Common myeloid progenitor, CD34-positive (primary cell): ENCODE measurements at places on chromosomes 5 and 9.
A peak's percentile ranks its signal among the peaks of the same experiment; 100 is the strongest.

DNA sequence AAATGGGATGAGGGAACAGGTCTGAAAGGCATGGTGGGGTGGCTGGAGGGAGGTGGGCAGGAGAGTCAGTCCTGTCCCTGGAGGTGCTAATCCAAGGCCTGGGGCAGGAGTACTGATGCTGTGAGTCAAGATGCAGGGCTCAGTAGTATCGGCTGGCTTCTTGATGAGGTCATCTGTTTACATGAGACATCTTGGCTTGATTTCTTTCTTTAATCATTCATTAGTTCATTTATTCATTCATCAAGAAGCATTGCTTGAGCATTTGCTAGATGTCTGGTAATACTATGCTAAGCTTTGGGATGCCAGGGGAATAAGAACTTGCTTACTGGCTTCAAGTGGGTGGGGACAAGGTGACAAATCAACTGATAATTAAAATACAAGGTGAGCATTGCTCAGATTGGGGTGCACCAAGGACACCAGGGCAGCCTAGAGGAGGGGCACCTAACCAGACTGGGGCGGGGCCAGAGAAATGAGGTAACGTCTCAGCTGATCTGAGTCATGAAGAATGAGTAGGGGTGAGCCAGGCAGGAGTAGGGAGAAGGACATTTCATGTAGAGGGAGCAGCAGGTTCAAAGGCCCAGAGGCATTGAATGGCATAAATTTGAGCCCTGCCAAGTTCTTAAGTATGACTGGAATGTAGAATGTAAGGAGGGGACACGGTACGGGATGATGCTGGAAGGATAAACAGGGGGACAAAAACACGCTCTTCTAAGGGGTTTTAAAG, 88.8 kb downstream of the EGFLAM start:
- H3K4me3 ChIP-seq, result no peak overlapping the region
- no peak for DNase-seq
- H3K4me1 ChIP-seq, result no peaks in the 10 kb centered on the region
- H3K27me3 ChIP-seq, result no peaks in the 10 kb centered on the region
- no peak overlapping the region for H3K27ac ChIP-seq

- H3K36me3 ChIP-seq, result no peaks in the 10 kb centered on the region
- peak; percentile 33 for DNase-seq
- no peaks in the 10 kb centered on the region for H3K27me3 ChIP-seq
- H3K27ac ChIP-seq, result no peak overlapping the region
- H3K4me3 ChIP-seq, result no peak overlapping the region
- H3K4me1 ChIP-seq, result peaks cover 19% of the 10 kb centered on the region
Observed at GRCh38 chr9:124593651-124594058, 86.5 kb upstream of the NR5A1 start.

GRCh38 chr9:107841076-107841475, 351.5 kb upstream of the KLF4 start:
- no peaks in the 10 kb centered on the region for H3K27me3 ChIP-seq
- H3K4me3 ChIP-seq, result no peak overlapping the region
- no peaks in the 10 kb centered on the region for H3K4me1 ChIP-seq
- no peak for DNase-seq
- H3K36me3 ChIP-seq, result no peaks in the 10 kb centered on the region

DNA sequence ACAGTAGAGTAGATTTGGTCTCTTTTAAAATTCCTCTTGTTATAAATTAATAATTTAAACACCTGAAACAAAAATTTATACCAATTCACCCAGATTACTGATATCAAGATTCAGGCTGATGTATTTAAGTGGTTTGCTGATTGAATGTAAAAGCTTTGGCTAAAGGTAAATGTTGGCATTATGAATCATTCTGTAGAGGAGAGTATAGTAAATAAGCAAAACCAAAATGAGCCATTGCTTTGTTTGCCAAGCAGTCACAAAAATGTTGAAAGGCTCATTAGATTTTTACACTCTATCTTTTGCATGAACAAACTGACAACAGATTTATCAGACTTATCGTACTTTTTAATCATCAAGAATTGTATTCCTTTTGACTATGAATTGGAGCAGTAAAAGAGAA, 332.6 kb downstream of the FAM170A start:
- H3K27me3 ChIP-seq, result no peaks in the 10 kb centered on the region
- H3K27ac ChIP-seq, result no peak overlapping the region
- H3K4me1 ChIP-seq, result no peaks in the 10 kb centered on the region
- no peaks in the 10 kb centered on the region for H3K36me3 ChIP-seq
- no peak overlapping the region for H3K4me3 ChIP-seq

DNA sequence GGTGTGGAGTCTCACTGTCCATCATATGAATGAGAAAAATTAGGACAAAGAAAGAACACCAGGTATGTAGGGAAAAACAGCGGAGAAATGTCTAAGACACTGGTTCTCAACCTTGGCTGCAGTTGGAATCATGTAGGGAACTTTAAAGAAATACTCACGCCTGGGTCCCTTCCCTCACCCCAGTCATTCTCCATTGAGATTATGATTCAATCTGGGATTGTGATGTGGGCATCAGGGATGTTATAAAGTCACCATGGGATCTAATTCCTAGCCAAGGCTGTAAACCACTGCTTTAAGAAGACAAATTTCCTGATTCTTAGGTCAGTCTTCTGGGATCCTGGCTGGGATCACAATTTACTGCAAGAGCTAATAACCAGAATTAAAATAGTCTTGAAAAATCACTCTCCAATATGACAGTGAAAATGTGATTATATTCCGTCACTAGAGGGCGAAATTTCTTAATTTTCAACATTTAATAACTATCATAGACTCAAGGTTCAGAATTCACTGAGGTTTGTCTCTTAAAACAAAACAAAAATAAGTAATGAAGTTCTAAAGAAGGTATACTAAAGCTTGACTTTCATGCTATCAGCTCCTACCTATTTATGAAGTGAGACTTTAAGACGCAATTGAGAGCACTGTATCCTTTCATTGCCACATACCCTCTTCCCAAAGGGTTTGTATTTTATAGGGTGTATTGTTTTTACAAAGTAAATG, 60.5 kb downstream of the GLDC start:
- H3K27me3 ChIP-seq, result no peaks in the 10 kb centered on the region
- H3K36me3 ChIP-seq, result no peaks in the 10 kb centered on the region
- no peak overlapping the region for H3K27ac ChIP-seq

GRCh38 chr9:37972351-37972848, 68.5 kb upstream of the SLC25A51 start:
- no peak overlapping the region for H3K4me3 ChIP-seq
- peak; percentile 37 for DNase-seq
- H3K4me1 ChIP-seq, result no peaks in the 10 kb centered on the region
- H3K27me3 ChIP-seq, result no peaks in the 10 kb centered on the region
- peaks cover 3% of the 10 kb centered on the region for H3K36me3 ChIP-seq
- H3K27ac ChIP-seq, result no peak overlapping the region

DNA sequence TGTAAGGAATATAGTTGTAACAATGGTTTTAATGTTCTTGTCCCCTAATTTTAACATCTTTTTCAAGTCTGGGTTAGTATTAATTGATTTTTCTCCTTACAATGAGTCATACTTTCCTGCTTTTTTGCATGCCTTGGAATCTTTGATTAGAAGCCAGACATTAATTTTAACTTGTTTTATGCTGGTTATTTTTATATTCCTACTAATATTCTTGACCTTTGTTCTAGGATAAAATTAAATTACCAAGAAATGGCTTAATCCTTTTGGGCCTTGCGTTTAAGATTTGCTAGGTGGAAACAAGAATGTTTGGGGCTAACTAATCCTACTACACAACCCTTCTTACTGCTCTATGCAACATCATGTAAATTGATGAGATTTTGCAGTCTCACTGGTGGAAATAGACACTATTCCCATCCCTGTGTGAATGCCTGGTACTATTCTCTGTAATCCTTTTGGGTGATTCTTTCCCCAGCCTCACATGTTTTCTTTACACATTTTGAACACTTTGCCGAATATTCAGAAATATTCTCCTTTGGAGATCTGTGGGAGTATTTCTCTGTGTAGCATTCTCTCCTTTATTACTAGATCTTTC, 47.2 kb downstream of the ZCCHC7 start:
- H3K4me1 ChIP-seq, result no peaks in the 10 kb centered on the region
- H3K27ac ChIP-seq, result no peak overlapping the region
- no peak overlapping the region for H3K4me3 ChIP-seq
- no peaks in the 10 kb centered on the region for H3K27me3 ChIP-seq
- no peak for DNase-seq

- H3K36me3 ChIP-seq, result no peaks in the 10 kb centered on the region
- no peak overlapping the region for H3K27ac ChIP-seq
- no peak for DNase-seq
- H3K4me3 ChIP-seq, result no peak overlapping the region
- no peaks in the 10 kb centered on the region for H3K4me1 ChIP-seq
- no peaks in the 10 kb centered on the region for H3K27me3 ChIP-seq
Observed at GRCh38 chr9:24846248-24846912, 300.7 kb upstream of the IZUMO3 start.

GRCh38 chr5:119302916-119303897, 52.6 kb upstream of the TNFAIP8 start:
- H3K27me3 ChIP-seq, result no peaks in the 10 kb centered on the region
- DNase-seq, result no peak
- no peaks in the 10 kb centered on the region for H3K36me3 ChIP-seq
- peaks cover 43% of the 10 kb centered on the region for H3K4me1 ChIP-seq
- H3K4me3 ChIP-seq, result no peak overlapping the region
- H3K27ac ChIP-seq, result no peak overlapping the region

DNA sequence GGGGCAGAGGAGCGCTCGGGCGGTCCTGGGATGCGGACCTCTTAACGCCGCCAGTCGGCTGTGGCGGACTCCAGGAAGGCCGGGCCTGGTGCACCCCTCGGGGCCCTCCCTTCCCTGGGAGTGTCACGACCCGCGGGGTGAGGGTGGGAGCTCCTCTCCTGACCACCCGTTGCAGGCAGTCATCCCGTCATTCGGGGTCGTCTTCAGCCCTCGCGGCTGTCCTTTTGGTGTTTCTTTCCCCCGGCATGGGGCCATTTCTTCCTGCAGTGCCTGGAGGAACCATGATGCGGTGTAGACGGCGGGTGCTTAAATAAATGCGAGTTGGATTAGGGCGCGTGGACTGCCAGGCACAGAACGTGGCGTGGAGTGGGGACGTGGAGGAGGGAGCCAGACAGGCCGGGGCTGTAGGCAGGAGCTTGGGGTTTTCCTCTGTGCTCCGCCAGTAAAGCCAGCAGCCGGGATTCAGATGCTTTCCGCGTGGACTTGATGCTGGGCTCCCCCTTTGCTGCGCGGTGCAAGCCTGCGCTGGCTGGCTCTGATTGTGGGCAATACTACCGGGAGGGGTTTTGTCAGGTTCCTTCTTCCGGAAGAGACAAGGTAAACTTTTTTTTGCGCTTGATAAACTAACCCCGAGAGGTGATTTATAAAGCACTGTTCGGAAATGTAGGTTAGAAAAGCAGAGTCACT, 868 bp downstream of the KDM4C start:
- peak; percentile 47 for DNase-seq
- H3K27ac ChIP-seq, result peak overlapping the region; percentile 97
- peaks cover 8% of the 10 kb centered on the region for H3K4me1 ChIP-seq
- H3K27me3 ChIP-seq, result no peaks in the 10 kb centered on the region

- no peaks in the 10 kb centered on the region for H3K4me1 ChIP-seq
- DNase-seq, result peak; percentile 45
- no peak overlapping the region for H3K4me3 ChIP-seq
- no peaks in the 10 kb centered on the region for H3K36me3 ChIP-seq
Observed at GRCh38 chr9:42386477-42386876, 203.0 kb downstream of the SPATA31A6 start.

DNA sequence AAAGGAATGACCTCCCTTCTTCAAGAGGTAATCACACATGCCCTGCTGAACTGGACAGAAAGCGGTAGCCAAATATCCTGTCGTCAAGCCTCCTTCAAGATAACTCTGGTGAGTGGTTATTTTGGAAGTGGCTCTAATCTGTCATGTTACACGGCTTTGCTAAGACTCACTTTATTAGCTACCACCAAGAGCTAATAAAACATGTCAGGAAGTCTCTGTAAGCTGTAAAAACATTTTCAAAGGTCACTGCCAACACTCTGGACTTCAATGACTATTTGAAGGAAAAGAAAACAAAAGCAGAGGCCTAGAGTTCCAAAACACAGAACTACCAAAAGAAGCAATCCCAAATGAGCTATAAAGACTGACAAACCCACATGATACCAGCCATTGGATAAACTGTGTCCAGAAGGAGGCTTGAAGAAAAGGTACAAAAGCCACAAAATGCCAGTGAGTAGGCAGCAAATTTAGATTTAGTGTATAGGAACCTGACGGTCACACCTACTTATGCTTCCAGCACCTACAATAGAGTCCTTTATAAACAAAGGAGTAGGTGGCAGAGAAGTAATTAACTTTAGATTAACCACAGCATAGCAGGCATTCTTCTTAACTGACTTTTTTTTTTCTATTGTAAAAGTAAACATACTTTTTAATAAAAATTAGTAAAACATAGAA, 97.3 kb upstream of the EQTN start:
- no peaks in the 10 kb centered on the region for H3K36me3 ChIP-seq
- no peak for DNase-seq
- H3K4me3 ChIP-seq, result no peak overlapping the region
- no peaks in the 10 kb centered on the region for H3K4me1 ChIP-seq
- H3K27ac ChIP-seq, result no peak overlapping the region
- no peaks in the 10 kb centered on the region for H3K27me3 ChIP-seq

- DNase-seq, result no peak
- H3K36me3 ChIP-seq, result no peaks in the 10 kb centered on the region
- no peak overlapping the region for H3K27ac ChIP-seq
- peaks cover 19% of the 10 kb centered on the region for H3K4me1 ChIP-seq
- no peak overlapping the region for H3K4me3 ChIP-seq
Observed at GRCh38 chr9:68951879-68952659, 61.8 kb downstream of the PRKACG start.

- no peak overlapping the region for H3K4me3 ChIP-seq
- H3K36me3 ChIP-seq, result no peaks in the 10 kb centered on the region
- no peak overlapping the region for H3K27ac ChIP-seq
- H3K4me1 ChIP-seq, result no peaks in the 10 kb centered on the region
- no peaks in the 10 kb centered on the region for H3K27me3 ChIP-seq
Observed at GRCh38 chr9:36584620-36585460, 12.1 kb downstream of the MELK start.

- no peak overlapping the region for H3K27ac ChIP-seq
- H3K36me3 ChIP-seq, result no peaks in the 10 kb centered on the region
- no peak for DNase-seq
- no peaks in the 10 kb centered on the region for H3K27me3 ChIP-seq
- H3K4me3 ChIP-seq, result no peak overlapping the region
- no peaks in the 10 kb centered on the region for H3K4me1 ChIP-seq
Observed at GRCh38 chr5:144232285-144232684, 61.6 kb downstream of the KCTD16 start.

GRCh38 chr5:37774912-37775483, 64.8 kb downstream of the GDNF start:
- H3K27ac ChIP-seq, result no peak overlapping the region
- H3K4me1 ChIP-seq, result no peaks in the 10 kb centered on the region
- H3K27me3 ChIP-seq, result no peaks in the 10 kb centered on the region
- DNase-seq, result peak; percentile 42

- H3K27ac ChIP-seq, result no peak overlapping the region
- DNase-seq, result no peak
- H3K4me3 ChIP-seq, result no peak overlapping the region
- peaks cover 3% of the 10 kb centered on the region for H3K27me3 ChIP-seq
Observed at GRCh38 chr9:86494644-86495111, 140.5 kb upstream of the TUT7 start.

GRCh38 chr5:106415541-106415940, 1255.2 kb downstream of the EFNA5 start:
- DNase-seq, result no peak
- H3K4me3 ChIP-seq, result no peak overlapping the region
- no peaks in the 10 kb centered on the region for H3K36me3 ChIP-seq
